ENCODE measurements at places on chromosomes 12 and 14.

GRCh38 chr12:128570191-128571065 is 253.3 kb downstream of the SLC15A4 start:
- DNase-seq = no peak

GRCh38 chr12:103969391-103969790 is 3.7 kb downstream of the TDG start:
- DNase-seq = no peak

GRCh38 chr12:88955531-88955930 is 375.3 kb upstream of the KITLG start:
- no peak for DNase-seq

DNA sequence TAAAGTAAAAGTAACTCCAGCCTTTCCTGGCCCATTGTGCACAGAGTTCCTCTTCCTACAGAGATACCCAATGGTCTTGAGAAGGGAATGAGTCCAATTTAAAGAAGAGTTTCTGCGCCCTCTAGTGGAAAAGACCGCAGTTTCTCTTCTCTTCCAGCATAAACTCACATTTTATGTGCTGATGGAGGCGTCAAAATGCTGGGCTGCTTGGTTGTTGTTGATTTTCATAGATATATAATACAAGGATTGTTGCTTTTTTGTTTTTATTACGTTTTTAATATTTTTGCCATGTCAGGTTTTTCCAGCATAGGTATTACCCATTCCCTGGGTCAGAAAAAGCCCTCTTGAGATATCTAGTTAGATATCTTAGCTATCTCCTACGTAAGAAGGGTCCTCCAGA is 356.9 kb upstream of the STXBP6 start:
- peak; percentile 66 for DNase-seq

- DNase-seq = peak; percentile 41
Observed at GRCh38 chr12:111444925-111445725, 39.4 kb downstream of the SH2B3 start.

- DNase-seq = peak; percentile 96
Observed at GRCh38 chr12:89709157-89709994, 738 bp upstream of the ATP2B1 start.

DNA sequence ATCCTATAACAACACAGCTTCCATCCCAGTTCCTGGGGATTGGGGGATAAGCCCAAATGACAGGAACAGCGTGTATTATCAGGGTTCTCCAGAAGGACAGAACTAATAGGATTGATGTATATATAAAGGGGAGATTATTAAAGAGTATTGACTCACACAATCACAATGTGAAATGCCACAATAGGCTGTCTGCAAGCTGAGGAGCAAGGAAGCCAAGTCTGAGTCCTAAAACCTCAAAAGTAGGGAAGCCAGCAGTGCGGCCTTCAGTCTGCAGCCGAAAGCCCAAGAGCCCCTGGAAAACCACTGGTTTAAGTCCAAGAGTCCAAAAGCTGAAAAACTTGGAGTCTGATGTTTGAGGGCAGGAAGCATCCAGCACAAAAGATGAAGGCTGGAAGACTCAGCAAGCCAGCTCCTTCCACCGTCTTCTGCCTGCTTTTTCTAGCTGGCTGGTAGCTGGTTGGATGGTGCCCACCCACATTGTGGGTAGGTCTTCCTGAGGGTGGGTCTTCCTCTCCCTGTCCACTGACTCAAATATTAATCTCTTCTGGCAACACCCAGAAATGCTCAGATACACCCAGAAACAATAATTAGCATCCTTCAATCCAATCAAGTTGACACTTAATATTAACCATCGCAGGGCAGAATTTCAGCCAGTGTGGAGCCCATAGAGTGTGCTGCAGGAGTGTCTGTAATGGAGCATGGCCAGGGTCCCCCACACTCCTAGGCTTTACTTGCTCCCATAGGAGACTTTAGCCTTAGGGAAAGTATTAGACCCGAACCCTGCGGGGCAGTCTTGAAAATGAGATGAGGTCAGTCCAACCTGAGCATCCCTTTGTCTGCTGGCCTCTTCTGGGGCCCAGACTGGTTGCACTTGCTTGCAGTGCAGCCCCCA is 111.1 kb downstream of the SINHCAF start:
- no peak for DNase-seq

DNA sequence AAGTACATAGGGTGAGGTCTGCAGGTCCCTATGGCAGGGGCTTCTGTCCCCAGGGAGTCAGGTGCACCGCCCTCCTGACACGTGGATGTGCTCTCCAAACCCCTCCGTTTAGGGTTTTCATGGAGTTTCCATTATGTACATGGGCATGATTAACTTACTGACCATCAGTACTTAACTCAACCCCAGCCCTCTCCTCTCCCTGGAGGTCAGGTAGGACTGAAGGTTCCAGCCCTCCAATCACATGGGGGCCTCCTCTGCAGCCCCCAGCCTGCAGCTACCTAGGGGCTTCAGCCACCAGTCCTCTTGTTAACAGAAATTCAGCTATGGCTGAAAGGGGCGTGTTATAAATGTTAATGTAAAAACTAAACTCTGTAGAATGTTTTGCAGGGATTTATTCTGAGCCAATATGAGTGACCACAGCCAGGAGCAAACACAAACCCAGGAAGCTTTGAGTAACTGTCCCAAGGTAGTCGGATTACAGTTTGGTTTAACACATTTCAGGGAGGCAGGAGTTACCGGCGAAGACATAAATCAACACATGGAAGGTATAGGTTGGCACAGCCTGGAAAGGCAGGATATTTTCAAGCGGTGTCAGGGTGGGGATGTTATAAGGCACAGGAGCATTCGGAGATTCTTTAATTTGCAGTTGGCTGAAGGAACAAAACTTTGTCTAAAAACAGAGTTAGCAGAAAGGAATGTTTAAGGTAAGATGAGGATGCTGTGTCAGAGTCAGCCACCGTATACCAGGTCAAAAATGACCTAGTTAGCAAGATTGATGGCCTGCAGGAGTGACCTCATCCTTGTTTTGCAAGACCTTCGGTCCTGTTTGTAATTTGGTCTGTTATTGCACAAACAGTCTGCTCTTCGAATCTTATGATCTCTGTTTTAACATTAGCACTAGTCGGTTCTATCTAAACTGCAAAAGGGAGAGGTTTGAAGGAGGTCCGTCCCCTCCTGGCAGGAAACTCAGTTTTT is 75.2 kb downstream of the TNFAIP2 start:
- DNase-seq = no peak

- DNase-seq = no peak
Observed at GRCh38 chr14:104253223-104253822, 114.9 kb downstream of the KIF26A start.

- DNase-seq = peak; percentile 28
Observed at GRCh38 chr14:40417777-40418401, 985.7 kb upstream of the FBXO33 start.

GRCh38 chr12:131030472-131031328 is 77.0 kb downstream of the ADGRD1 start:
- no peak for DNase-seq

GRCh38 chr12:130162745-130163460 is 639 bp downstream of the FZD10 start:
- DNase-seq = no peak

DNA sequence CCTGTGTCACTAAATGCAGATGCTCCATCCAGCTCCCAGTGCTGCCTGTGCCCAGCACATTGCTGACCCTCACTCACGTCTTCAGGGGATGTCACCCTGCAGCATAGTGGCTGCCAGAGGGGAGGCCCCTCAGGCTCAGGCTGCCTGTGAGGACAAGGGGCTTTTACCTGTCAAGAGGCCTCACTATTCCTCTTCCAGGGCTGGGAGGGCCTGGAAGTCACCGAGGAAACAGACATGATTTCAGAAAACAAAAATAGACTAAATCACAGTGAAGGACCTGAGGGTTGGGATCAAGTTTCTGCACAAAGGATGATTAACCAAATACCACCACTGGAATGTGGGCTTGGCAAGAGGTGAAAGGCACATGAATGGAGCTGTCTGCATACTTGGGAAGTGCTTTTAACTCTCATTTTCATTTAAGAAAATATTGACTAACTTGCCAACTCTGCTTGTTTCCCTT is 1202.3 kb downstream of the BCL11B start:
- no peak for DNase-seq

GRCh38 chr12:42982828-42983227 is 393.3 kb upstream of the PRICKLE1 start:
- no peak for DNase-seq

DNA sequence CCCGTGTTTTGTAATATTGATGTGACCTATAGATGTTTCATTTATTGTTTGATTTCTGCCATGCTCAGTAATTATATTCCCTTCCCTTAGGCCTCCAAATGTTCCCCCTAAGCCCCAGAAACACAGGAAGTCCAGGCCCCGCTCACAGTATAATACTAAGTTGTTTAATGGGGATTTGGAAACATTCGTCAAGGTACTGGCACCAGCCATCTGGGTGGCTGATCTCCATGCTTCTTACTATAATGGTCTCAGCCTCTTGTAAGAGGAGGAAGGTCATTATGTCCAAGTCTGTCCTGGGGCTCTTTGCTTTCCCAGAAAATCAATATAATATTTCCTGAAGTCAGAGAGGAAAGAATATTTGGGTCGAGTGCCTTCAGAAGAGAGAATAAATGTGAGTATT is 130.9 kb downstream of the KICS2 start:
- no peak for DNase-seq

DNA sequence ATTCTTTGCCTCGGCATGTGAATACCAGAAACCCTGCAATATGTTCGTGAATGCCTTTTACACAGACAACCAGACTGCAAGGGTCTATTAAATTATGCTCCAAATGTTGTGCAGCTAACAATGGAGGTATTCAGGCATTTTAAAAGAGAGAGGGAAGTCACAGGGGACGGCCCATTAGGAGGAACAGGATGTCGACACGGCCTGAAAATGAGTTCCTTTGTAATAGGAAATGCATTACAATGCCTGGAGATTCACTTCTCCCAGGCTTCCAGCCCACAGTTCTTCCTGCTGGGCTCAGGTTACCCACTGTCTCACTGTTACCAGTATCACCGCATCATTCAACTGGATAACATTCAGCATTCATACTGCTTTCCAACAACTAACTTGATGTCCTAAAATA is 2.5 kb downstream of the DUSP6 start:
- DNase-seq = no peak

DNA sequence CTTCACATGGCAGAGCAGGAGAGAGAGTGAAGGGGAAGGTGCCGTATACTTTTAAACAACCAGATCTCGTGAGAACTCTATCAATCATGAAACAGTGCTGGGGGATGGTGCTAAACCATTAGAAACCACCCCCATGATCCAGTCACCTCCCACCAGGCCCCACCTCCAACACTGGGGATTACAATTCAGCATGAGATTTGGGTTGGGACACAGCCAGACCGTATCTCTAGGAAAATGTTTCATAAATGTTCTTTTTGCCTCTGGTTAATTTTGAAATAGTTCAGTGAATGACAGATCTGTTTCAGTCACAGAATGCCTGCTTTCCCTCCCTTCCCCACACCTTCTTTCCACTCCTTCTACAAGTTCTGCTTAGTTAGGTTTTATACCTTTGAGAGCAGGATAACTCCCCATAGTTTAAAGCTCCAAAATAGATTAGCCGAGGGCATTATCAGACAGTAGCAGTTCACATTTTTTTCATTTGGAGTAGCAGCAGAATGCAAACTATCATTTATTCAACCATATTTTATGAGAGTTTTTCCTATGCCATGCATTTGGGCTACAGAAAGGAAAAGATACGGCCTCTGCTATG is 27.1 kb downstream of the PELI2 start:
- no peak for DNase-seq

DNA sequence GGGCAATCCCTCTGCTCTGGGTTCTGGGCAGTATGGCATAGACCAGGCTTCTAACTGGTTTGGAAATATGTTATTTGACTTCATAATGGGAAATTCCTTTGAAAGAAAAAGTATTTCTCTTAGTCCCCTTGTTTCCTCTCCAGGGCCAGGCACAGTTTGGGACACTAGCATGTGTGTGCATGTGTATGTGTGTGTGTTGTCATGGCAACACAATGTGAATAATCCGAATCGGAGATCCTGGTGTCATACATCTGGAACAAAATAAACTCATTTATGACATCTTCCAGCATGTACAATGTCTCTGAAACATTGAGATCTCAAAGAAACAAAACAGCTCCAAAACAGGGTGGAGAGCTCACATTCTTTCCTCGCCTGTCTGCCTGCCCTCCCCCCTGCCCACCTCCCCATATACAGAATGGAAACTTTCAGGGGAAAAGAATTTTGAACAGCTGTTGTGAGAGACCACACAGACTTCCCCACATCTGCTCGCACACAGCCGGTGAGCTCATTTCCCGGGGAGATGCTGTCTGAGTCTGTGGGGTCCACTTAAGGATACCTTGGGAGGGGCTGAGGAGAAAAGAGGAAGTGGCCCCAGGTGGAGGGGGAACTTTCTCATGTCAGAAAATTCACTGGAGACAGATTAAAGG is 55.5 kb upstream of the PARP11 start:
- DNase-seq = no peak

DNA sequence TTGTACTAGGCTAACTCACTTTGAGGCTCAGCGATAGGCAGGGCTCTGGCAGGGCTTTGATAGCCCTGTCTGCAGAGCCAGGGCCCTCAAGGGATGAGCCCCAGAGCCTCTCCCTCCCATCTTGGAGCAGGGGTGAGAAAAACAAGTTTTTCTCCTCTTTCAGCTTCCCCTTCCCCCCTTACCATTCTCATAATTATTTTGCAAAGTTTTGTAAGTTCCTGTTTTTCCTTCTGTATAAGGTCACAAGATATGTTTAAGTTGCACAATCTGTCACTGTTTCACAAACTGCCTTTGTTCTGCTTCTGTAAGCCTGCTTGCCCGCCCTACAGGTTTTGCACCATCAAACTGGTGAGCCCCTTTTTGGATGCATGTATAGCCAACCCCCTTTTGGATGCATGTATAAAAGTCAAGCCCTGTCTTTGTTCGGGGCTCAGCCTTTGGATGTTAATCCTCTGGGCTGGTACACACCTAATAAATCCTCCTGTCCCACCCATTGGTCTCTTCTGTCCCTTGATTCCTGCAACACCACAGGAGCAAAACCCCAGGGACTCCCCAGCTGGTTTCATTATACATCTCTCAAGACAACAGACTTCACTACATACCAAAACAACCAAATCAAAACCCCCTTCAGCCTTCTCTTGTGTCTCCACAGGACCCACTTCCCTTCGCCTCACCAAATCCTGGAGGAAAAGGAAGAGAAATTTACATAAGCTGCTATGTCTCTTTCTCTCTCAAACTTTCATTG is 52.5 kb upstream of the RESF1 start:
- DNase-seq = no peak

DNA sequence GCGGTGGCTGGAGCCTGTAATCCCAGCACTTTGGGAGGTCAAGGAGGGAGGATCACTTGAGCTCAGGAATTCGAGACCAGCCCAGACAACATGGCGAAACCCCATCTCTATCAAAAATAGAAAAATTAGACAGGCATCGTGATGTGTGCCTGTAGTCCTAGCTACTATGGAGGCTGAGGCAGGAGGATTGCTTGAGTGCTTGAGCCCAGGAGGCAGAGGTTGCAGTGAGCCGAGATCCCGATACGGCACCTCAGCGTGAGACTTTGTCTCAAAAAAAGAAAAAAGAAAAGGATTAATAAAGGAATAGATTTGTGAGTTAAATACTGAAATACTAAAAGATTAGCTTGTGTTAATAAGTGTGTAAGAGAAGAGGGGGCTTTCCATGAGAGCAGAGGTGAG is 29.4 kb downstream of the RPGRIP1 start:
- DNase-seq = no peak

Data from hematopoietic multipotent progenitor cell treated with erythropoietin and hydrocortisone succinate and interleukin-3 and kit ligand, for 8 days (in vitro differentiated cells).